ENCODE measurements at places on chromosomes 13 and 19.

DNA sequence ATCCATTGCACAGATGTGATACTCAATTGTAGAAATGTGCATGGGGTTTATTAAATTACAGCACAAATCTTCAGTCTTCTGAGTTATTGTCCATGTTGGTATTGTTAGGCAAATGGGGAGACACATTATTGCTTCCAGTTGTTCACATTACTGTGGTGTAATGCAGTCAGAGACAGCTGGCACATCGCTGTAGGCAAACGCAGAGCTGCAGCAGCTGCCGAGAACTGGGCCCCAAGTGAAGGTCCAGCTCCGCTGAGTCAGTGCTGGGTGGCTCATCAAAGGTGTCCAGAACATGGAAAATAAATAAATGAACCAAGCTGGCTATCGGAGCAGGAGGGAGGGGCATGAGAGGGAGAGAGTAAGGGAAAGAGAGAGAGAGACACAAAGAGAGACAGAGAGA is 299.1 kb upstream of the OBI1 start:
- no peak for DNase-seq

DNA sequence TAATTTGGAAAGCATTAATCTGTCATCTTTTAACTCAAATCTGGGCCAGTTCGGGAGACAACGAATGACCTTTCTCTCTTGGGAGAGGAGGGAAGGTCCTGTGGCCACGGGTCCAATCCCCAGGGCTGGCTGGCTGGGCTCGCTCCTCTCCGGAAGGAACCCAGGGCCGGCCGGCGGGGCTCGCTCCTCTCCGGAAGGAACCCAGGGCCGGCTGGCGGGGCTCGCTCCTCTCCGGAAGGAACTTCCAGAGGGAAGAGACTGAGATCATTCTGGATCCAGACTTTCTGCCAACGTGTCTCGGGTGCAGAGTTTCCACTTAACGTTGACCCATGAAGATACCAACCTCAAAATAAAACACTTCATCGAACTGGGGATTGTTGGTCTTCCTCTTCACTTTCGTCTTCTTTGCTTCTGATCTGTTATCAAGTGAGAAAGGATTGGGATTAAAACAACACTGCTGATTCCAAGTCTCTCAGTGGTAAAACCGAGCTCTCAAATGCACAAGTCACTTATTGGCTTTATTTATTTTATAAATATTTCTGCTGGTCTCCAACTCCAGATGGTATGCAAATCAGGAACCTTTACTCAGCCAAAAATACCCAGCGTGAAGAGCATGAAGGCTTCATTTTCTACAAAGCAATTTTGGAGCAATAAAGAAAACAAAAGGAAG is 53.3 kb upstream of the C13orf46 start:
- no peak for DNase-seq

DNA sequence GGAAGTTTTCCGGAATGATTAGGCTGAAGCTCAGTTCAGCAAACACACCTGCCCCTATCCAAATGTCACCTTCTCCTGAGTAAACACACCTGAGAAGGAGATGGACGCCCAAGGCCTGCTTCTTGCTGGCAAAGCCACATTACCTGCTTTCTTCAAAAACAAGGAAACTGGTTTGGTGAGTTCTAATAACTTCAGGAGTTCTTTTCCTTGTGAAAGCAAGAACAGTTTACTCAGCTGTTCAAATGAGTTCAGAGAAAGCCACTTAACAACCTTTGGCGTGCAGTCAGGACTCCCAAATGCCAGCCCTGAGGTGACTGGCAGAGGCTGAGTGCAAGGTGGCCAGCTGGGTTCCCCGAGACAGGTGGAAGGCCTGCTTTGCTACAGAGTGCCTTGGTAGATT is 160.5 kb downstream of the STK24 start:
- DNase-seq, result no peak

DNA sequence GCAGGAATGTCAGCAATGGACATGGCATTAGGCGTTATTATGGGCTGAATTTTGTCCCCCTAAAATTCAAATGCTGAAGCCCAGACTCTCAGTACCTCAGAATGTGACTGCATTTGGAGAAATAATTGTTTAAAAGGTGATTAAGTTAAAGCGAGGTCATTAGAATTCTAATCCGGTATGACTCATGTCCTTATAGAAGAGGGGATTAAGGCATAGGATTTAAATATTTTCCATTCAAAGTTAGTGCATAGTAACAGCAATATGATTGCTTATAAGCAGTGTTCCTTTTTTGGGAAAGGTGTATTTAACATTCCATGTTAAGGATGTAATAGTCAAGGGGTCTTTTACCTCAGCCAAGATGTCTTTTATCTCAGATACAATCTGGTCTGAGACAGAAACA is 95.5 kb downstream of the NHLRC3 start:
- DNase-seq, result no peak

DNA sequence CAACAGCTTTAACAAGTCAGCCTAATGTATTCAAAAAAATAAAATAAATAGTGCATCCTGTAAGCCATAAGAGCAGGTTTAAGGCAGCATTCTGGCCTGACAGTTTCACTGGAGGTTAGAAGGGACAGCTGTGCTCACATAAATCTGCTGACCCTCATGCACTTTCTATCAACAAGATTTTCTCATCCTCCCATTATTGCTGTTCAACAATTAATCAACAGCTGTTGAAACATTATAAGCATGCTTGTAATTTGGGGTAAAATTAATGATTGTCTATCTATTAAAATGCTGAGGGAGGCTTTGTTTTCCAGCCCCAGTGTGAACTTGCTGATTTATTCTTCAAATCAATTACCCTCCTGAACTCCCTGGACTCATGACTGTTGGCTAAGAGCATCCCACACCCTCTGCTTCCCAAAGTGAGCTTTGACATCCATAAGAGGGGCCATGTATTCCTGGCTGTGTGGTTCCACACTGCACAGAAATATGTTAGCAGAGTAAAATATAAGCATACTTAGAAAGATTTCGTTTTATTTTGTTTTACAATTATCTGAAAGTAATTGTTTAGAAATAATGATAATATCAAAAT is 492.4 kb downstream of the EFNB2 start:
- DNase-seq, result no peak

GRCh38 chr13:27973291-27973690 is 4.2 kb upstream of the CDX2 start:
- no peak for DNase-seq

DNA sequence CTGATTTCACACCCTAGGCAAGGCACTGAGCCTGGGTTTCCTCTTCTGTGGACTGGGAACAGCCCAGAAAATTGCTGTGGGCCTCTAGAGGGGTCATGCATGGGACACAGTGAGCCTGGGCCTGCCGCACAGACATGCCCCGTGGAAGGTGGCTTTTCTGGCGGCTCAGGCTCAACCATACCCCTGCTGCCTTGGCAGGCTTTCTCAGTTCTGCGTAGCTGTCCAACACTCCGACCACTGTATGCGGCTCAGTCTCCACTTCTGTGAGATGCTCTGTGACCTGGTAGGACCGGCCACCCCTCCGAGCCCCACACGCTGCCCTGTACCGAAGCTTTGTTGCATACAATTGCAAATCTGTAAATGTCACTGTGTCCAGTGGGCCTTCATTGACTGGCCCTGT is 126.3 kb downstream of the UQCRFS1 start:
- no peak for DNase-seq

DNA sequence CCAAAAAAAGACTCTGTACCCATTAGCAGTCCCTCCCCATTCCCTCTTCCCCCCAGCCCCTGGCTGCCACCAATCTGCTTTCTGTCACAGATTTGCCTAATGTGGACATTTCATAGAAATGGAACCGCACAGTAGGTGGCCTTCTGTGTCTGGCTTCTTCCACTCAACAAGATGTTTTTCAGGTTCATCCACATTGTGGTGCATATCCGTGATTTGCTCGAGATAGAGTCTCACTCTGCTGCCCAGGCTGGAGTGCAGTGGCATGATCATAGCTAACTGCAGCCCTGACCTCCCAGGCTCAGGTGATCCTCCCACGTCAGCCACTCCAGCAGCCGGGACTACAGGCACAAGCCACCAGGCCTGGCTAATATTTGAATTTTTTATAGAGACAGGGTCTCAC is 20.9 kb downstream of the AP2A1 start:
- DNase-seq, result no peak

Measured in stimulated activated naive CD4-positive, alpha-beta T cell (primary cell).